ENCODE measurements at places on chromosomes 16 and 17. TPM values are rescaled to one million over a fixed set of nuclear protein-coding genes. Genes with fewer than 3 reads are reported as not detected.
A peak's percentile ranks its signal among the peaks of the same experiment; 100 is the strongest.

Gene PRKCA
- 22.6 TPM for total RNA-seq

Gene CDRT15L2
- not detected for total RNA-seq

Gene AIPL1
- total RNA-seq: not detected

Gene TBC1D3H
- total RNA-seq: not detected

Gene TMEM88
- total RNA-seq: not detected

Gene KIF18B
- total RNA-seq: 28.5 TPM

Gene TBC1D28
- total RNA-seq: not detected

Gene PIMREG
- 67.6 TPM for total RNA-seq

Gene ZSWIM7
- 97.6 TPM for total RNA-seq

Gene ITGB4
- 362 TPM for total RNA-seq

Gene CLDN9
- 1.2 TPM for total RNA-seq

Gene TSPOAP1
- total RNA-seq: 4.3 TPM

Gene KRTAP4-1
- not detected for total RNA-seq

Gene ZG16
- total RNA-seq: not detected

DNA sequence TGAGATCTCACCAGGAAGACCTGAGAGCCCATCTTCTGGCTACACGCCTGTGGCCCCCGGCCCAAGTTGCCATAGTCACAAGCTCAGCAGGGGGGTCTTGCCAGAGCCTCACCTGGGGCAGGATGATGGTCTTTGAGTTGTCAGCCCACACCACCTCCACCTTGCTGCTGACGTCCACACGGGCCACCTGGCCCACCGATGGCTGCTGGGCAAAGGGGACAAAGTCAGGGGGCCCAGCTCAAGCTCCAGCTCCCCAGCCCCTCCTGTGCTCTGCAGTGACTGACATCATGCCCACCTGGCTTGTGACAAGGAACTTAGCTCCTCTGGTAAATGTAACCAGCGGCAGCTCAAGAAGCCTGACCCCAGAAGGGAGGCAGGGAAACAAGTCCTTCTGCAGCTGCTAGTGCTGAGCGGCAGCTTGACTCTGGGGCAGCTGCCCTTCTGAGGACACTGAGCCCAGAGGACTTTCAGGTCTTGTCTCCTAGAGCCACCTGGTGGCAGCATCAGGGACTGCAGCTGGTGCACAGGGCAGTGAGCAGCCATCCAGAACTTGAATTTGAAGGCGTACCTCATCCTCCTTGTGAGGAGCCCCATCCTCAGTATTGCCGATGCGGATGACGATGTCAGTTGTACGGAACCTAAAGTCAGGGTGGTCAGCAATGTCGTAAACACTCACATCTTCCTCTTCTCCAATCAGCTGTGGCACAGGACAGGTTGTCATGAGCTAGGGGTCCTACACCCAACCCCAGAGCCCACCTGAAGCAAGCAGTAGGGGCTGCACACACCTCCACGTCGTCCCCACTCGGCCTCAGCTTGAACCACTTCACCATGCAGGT lies 13.5 kb downstream of the SPHK1 start:
- H3K4me1 ChIP-seq: peaks cover 44% of the 10 kb centered on the region
- H3K27ac ChIP-seq: peak overlapping the region; percentile 27
- no peaks in the 10 kb centered on the region for H3K27me3 ChIP-seq
- no peak overlapping the region for H3K4me3 ChIP-seq
- peaks cover 73% of the 10 kb centered on the region for H3K36me3 ChIP-seq
- peak; percentile 97 for DNase-seq

GRCh38 chr17:80942423-80943345 lies 49.0 kb upstream of the CHMP6 start:
- H3K27me3 ChIP-seq: no peaks in the 10 kb centered on the region
- no peak overlapping the region for H3K27ac ChIP-seq
- DNase-seq: no peak

DNA sequence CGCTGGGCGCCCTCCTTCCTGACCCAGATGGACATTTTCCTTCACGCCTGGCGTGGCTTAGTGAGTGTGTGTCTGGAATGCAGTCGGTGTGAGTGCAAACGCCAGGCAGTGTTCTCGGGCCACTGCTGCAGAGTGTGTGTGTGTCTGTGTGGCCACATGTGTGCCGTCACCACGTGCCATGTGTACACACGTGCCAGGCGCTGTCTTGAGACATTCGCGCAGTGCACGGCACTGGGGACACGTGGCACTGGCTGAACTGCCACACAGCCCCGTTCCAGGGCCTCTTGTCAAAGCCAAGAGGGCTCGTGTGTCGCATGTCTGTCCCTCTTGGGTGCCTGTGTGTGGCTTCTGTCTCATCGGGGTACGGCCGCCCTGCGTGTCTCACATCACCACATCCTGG lies 28.8 kb downstream of the MAPK8IP3 start:
- H3K4me3 ChIP-seq: no peak overlapping the region
- H3K27ac ChIP-seq: no peak overlapping the region
- no peaks in the 10 kb centered on the region for H3K27me3 ChIP-seq
- no peaks in the 10 kb centered on the region for H3K4me1 ChIP-seq

- DNase-seq: no peak
- H3K27ac ChIP-seq: no peak overlapping the region
- H3K4me3 ChIP-seq: no peak overlapping the region
- H3K27me3 ChIP-seq: no peaks in the 10 kb centered on the region
- H3K4me1 ChIP-seq: no peaks in the 10 kb centered on the region
Observed at GRCh38 chr17:37162800-37163199, 213.0 kb upstream of the C17orf78 start.

- no peaks in the 10 kb centered on the region for H3K4me1 ChIP-seq
- H3K4me3 ChIP-seq: no peak overlapping the region
- no peaks in the 10 kb centered on the region for H3K36me3 ChIP-seq
- H3K27me3 ChIP-seq: no peaks in the 10 kb centered on the region
- no peak overlapping the region for H3K27ac ChIP-seq
Observed at GRCh38 chr17:39714234-39714633, 14.4 kb downstream of the ERBB2 start.

- no peaks in the 10 kb centered on the region for H3K27me3 ChIP-seq
- no peaks in the 10 kb centered on the region for H3K4me1 ChIP-seq
- H3K27ac ChIP-seq: no peak within 1 kb of the TSS
- no peak within 1 kb of the TSS for H3K4me3 ChIP-seq
Observed at GRCh38 chr17:34356194-34356593, at the start of gene CCL13. CCL13 (plus strand) TSS chr17:34356480; CDS start chr17:34356527, 47 bp downstream.

DNA sequence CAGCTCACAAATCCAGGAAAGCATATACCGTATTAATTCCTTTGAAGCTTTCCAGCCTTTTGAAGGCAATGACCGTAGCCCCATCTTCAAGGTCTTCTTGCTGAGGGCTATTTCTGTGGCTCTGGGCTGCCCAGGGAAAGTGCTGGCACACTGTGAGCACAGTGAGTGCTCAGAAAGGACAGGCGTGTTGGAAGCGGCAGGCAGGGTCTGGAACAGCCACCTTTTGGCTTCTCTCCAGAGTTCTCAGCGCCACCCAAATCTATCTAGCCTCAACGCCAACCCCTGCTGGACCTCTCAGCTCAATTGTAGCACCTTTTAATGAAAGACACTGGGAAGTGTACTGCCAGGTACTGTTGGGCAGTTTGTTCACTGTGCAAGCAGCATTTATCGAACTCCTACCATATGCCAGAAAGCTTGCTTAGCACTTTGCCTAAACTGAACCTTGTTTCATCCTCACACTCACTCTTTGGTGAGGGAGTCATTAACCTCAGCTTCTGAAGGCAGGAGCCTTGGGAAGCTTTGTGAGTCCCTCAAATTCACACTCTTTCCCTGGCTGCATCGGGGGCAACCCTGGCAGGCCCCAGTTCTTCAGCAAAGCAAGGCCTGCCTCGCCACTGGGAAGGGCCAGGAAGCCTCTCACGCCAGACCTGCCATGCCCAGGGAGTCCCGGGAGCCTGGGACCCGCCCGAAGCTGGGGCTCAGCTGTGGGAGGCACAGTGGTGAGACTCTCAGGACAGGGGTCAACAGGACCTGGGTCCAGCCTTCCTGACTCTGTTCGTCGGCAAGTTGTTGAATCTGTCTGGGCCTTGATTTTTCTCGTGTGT lies 13.5 kb upstream of the CIBAR2 start:
- no peaks in the 10 kb centered on the region for H3K27me3 ChIP-seq
- no peak overlapping the region for H3K4me3 ChIP-seq
- H3K36me3 ChIP-seq: no peaks in the 10 kb centered on the region

GRCh38 chr17:68248199-68248825 lies 469 bp downstream of the AMZ2 start:
- peaks cover 11% of the 10 kb centered on the region for H3K4me1 ChIP-seq
- peak; percentile 29 for DNase-seq
- no peak overlapping the region for H3K27ac ChIP-seq
- H3K36me3 ChIP-seq: peaks cover 3% of the 10 kb centered on the region
- H3K4me3 ChIP-seq: peak overlapping the region; percentile 89

GRCh38 chr16:86391984-86392383 lies 118.3 kb upstream of the FOXF1 start:
- peak; percentile 14 for DNase-seq
- peak overlapping the region; percentile 20 for H3K27ac ChIP-seq
- 0 out of 2 replicates have a peak, but pooled peaks cover 5% of the 10 kb centered on the region for H3K4me1 ChIP-seq
- H3K36me3 ChIP-seq: no peaks in the 10 kb centered on the region

DNA sequence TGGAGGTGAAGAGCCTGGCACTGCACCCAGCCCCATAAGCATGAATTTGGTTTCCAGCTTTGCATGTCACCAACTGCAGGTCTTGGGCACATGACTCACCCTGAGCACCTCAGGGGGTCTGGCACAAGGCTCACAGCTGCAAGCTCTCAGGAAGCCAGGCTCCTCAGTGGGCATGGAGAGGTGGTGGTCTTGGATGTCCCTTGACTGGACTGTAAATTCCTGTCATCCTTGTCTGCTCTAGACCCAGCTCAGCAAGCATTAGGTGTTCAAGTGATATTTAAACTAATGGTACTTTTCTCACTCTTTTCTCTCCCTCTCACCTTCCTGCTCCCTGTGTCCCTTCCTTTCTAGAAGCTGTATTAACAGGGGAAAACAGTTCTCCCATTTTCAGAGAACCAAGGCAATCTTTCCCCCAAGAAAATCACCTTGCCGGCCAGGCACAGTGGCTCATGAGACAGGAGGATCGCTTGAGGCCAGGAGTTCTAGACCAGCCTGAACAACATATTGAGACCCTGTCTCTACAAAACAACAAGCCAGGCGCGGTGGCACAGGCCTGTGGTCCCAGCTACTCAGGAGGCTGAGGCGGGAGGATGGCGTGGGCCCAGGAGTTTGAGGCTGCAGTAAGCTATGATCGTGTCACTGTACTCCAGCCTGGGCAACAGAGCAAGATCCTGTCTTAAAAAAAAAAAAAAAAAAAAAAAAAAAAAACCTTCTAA lies 5.1 kb upstream of the KIFC3 start:
- H3K36me3 ChIP-seq: no peaks in the 10 kb centered on the region
- H3K4me3 ChIP-seq: no peak overlapping the region
- peaks cover 52% of the 10 kb centered on the region for H3K4me1 ChIP-seq
- peak; percentile 58 for DNase-seq

DNA sequence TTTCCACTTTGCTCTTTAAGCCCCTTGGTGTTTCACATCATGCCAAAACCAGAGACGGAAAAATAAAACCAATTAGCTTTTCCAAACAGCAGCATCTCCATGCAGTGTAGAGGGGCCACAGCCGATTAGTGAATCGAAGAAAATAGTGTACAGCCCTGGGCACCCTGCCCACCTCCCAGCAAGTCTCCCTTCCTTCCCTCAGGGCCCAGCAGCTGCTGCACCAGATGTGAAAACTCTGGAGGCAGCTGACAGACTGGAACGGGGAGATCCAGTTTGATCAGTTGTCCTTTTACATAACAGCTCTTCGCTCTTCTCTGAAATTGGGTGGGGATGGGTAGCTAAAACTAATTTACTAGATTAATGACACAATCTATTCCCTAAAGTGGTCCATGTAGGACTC lies 19.3 kb downstream of the TMEM11 start:
- no peak overlapping the region for H3K4me3 ChIP-seq
- DNase-seq: no peak
- no peaks in the 10 kb centered on the region for H3K27me3 ChIP-seq
- H3K27ac ChIP-seq: no peak overlapping the region
- peaks cover 4% of the 10 kb centered on the region for H3K4me1 ChIP-seq

GRCh38 chr16:55435387-55435786 lies 43.6 kb upstream of the MMP2 start:
- no peak overlapping the region for H3K4me3 ChIP-seq
- H3K27ac ChIP-seq: no peak overlapping the region
- no peaks in the 10 kb centered on the region for H3K36me3 ChIP-seq
- no peaks in the 10 kb centered on the region for H3K27me3 ChIP-seq
- no peak for DNase-seq

DNA sequence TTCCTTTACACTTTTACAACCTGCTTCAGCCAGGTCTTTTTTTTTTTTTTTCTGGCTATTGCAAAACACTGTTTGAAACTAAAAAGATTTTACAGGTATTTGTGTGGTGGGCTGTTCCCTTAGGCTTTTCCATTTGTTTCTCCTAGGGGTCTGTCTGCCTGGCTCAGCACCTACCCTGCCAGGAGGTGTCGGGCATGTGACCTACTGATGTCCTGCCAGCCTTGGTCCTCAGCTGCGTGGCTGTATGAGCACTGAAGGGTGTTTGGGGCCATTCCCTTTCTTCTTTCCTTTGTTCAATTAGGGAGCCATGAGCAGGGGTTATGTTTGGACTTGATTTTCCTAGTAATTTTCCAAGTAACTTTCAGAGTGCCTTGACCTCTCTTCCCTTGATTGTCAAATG lies 269.2 kb upstream of the SALL1 start:
- no peak overlapping the region for H3K27ac ChIP-seq
- no peak for DNase-seq
- H3K4me1 ChIP-seq: no peaks in the 10 kb centered on the region
- no peaks in the 10 kb centered on the region for H3K36me3 ChIP-seq

DNA sequence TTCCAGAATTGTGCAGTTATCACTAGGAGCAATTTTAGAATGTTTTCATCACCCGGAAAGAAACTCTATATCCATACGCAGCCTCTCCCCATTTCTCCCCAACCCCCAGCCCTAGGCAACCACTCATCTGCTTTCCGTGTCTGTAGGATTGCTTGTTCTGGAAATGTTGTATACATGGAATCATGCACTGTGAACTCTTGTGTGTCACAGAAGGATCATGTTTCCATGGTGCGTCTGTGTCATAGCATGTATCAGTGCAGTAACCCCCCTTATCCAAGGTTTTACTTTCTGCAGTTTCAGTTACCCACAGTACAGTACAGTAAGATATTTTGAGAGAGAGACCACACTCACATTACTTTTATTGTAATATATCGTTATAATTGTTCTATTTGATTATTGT lies 299.4 kb downstream of the CPPED1 start:
- H3K4me1 ChIP-seq: peaks cover 7% of the 10 kb centered on the region
- no peaks in the 10 kb centered on the region for H3K27me3 ChIP-seq
- H3K36me3 ChIP-seq: no peaks in the 10 kb centered on the region
- H3K4me3 ChIP-seq: no peak overlapping the region

DNA sequence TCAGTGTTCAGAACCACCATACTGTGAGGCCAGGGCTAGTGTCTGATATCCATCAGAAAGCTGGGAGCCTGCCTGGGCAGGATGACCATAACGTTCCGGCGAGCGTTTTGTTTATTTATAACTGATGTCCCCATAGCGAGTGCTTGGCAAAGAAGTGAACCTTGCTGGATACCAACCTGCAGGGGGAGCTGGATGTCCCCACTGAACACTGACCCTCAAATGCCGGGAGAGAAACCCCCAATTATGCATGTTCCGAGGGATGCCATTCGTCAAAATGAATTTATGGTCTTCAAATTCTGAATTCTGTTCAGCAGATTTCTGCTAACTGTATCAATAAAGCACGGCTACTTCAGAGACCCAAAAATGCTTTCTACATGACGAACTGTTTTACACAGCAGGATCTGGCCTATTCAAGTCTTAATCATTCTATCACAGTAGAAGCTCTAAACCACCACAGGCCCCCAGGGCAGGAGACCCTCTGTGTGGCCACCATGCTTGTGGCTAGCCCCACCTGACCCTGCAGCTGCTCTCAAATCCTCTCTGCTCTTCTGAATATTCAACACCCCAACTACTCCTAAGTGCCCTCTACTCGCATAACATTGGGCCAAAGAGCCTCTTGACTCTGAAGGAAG lies 15.2 kb downstream of the MED24 start:
- no peak overlapping the region for H3K27ac ChIP-seq
- H3K36me3 ChIP-seq: peaks cover 5% of the 10 kb centered on the region
- H3K27me3 ChIP-seq: no peaks in the 10 kb centered on the region
- no peak overlapping the region for H3K4me3 ChIP-seq
- peak; percentile 52 for DNase-seq
- H3K4me1 ChIP-seq: no peaks in the 10 kb centered on the region

Data from PC-3 (cell line).